ENCODE measurements at places on chromosomes 7 and 10.

DNA sequence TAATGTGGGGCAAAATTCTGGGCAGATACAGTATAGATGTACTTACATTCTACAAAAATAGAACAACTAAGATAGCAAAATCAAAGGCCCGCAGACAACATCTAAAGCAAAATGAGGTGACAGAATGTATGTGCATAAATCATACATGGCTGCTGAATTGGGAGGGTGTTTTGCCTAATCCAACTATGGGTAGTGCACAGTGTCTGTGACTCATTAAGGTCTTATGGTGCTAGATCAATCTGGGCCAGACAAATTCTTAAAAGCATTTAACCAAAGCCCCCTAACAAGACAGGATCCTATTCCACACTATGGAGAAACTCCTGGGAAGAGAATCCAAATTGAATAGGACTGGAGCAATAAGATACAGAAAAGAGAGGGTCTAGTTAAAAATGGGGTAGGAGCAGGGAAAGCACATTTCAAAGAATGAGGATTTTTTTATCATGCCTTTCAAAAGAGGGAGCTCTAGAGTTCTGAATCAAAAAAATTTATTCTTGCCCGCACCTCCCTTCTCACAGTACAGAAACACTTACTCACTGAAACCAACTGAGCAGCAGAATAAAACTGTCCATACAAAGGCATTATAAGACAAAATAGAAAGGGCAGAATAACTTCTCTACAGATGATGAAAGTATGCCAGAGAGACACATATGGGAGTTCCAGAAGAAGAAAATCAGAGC is 181.3 kb downstream of the RNLS start:
- no peak for DNase-seq

DNA sequence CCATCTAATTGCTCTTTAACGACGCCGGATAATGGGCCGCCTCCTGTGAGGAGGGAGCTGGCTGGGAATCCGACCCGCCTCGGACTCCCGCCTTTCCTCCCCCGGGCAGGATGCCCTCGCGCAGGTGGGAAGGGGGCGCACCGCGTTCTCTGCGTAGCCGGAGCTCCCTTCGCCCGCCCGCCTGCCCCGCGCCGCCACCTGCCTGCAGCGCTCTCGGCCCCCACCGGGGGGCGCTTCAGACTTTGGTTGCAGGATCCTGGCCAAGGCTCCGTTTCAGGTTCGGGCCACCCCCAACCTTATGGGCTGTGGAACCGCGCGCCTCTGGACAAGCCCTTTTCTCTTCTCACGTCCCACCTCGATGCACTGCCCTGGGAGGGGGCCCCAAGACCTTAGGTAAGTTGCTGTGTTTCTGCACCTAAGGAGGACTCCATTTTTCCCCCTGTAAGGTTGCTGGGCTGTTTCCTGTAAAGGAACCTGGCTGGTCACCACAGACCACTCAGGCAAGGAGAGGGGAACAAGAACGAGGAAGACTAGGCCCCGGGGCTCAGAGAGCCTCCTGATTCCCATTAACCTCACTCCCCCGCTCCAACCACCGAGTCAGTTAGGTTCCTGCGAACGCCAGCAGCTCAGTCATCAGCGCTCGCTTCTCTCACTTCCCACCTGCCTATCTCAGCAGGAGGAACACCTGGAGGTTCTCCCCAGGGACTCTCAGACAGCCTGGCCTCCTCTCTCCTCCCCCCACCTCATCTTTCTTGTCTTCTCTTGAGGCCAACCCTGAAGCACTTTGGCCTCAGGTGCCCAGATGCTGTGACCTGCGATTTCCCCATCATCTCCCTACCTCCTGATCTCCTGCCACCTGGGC is 11.3 kb upstream of the KAZALD1 start:
- DNase-seq, result peak; percentile 75

DNA sequence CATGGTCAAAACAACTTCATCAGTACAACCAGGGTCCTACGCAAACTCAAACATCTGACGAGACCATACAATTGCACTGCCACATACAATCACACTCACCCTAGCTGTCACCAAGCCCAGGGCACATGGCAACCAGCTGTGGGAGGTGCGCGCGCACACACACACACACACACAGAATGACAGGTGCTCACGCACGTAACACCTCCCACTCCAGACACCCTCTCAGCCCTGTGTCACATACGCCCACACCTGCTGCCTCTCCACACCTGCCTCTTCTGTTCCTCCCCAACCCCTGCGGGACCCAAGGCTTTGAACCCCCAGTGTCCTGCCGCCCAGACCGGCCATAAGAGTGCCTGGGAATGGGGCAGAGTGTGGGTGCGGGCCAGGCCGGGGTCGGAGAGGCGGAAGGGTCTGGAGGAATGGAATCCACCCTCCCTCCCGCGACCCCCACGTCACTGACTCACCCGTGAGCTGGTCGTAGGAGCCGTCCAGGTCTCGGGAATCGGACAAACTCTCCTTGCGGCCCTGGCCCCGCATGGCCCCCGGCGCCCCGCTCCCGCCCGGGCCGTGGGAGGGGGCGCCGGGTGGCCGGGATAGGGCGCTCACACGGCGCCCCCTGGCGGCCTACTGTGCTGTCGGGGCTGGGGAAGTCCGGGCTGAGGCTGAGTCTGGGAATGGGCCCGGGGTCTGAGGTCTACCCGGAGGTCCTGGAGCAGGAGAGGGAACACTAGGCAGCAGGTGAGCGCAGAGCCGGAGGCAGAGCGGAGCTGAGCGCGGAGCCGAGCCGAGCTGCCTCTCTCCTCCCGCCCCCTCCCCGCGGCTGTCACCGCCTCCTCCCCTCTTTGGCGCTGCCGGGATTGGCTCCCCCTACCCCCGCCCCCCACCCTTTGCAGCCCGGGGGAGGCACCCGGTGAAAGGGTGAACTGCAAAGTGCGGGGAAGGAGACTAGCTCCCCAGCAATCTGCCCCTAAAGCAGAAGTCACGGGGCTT is at the start of gene KCNIP2:
TSS of gene KCNIP2 (minus strand) at position 769 of the 990 bp plus-strand sequence. CDS start at position 537, 232 bp downstream.
- no peak for DNase-seq

GRCh38 chr10:787933-788651 is 98.6 kb upstream of the DIP2C start:
- no peak for DNase-seq

GRCh38 chr10:58266826-58267712 is 625 bp downstream of the IPMK start:
- DNase-seq, result no peak

GRCh38 chr10:118730756-118731456 is 23.9 kb downstream of the CACUL1 start:
- DNase-seq, result no peak

DNA sequence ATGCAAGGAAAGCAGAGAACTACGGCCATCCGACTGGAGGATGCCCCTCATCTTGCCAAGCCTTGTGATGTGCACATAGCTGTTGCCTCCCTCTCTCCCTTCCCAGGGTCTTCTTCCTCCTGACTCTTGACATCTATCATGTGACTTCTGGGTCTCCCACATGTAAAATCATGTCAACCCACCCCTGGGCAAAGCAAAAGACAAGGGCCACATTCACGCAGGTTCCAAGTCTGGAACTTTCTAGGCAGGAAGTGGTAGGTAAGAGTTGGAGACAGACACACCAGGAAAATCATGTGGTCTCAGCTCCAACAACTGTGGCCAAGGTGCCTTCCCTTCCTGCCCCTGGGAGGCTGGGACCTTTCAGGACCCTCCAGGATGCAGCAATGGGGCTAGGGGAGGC is 187.3 kb downstream of the CXCL12 start:
- no peak for DNase-seq

GRCh38 chr7:133025056-133025455 is 56.8 kb downstream of the CHCHD3 start:
- DNase-seq, result no peak
